Breast epithelium (tissue), 4 donors: ENCODE measurements at places on chromosomes 6 and 20. TPM values are rescaled to one million over a fixed set of nuclear protein-coding genes. Genes with fewer than 3 reads are reported as not detected.

RAD21L1 gene
- not detected for total RNA-seq

TDP2 gene
- 31.5 TPM for total RNA-seq

HLA-DQB1 gene
- total RNA-seq, result 5.4 TPM

STX11 gene
- total RNA-seq, result 22.8 TPM

NKAPL gene
- 1.6 TPM for total RNA-seq

STK38 gene
- 39.4 TPM for total RNA-seq

SLC32A1 gene
- total RNA-seq, result not detected

HLA-G gene
- total RNA-seq, result not detected
